ENCODE measurements at places on chromosomes 5 and 9.
A peak's percentile ranks its signal among the peaks of the same experiment; 100 is the strongest.

- no peak for DNase-seq
Observed at GRCh38 chr5:74361406-74362358, 278.8 kb downstream of the ENC1 start.

DNA sequence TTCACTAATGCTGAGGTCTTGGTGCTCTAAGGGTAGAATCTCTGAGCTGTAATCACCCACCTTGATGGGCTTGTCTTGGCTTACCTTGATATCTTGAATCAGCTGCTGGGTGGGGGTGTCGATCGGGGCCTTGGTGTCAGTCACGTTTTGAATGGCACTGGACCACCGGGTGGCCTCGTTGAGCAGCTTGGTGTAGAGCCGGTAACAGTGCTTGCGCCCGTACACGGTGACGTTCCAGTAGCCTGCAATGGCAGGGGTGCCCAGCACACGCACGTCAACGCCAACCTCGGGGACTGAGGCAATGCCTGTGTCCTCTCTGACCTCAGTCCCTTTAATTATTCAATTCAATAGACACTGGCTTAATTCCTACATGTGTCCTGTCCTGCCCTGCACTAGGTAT is 63.1 kb upstream of the RETREG1 start:
- DNase-seq: no peak

DNA sequence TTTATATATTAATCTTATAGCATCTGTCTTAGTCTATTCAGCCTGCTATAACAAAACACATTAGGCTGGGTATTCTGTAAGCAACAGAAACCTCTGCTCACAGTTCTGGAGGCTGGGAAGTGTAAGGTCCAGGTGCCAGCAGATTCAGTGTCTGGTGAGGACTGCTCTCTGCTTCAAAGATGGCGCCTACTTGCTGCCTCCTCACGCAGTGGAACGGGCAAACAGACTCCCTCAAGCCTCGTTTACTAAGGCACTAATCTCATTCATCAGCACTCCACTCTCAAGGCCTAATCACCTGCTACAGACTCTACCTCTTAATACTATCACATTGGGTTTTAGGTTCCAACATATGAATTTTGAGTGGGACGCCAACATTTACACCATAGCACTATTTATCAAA is 5.2 kb upstream of the TBC1D2 start:
- DNase-seq: no peak

- DNase-seq: no peak
Observed at GRCh38 chr5:52119768-52120167, 667.9 kb upstream of the ITGA1 start.

- DNase-seq: no peak
Observed at GRCh38 chr5:137880313-137880712, 8.9 kb upstream of the PKD2L2 start.

DNA sequence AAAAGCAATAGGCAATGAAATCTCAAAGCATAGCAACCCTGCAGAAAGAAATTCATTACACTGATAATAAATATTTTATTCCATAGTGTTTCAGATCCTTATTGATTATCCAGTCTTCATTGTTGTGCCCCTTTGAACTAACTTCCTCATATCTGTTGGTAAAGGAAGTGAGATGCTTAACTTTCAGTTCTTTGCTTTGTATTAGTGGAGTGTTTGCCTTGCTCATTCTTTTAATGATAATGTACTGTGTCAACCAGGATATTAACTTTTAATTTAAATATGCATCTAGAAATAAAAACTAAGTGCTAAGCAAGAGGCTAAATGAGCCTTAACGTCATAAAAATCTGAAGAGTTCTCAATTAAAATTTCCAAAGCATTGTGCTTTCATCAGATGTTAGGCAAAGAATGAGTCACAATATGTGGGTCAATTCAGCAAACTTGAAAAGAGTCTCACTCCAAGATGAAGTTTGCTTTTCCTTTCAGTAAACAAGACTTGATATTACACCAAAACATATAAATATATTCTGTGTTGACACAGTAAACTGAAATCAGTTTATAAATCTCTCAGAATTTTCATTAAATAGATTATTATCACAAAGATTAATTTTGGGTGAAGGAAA is 105.9 kb downstream of the GIN1 start:
- peak; percentile 46 for DNase-seq
